ENCODE measurements at places on chromosomes 3 and 15.

- no peak for DNase-seq
These were observed 275.9 kb downstream of the DOCK3 start for GRCh38 chr3:50950591-50950990.

DNA sequence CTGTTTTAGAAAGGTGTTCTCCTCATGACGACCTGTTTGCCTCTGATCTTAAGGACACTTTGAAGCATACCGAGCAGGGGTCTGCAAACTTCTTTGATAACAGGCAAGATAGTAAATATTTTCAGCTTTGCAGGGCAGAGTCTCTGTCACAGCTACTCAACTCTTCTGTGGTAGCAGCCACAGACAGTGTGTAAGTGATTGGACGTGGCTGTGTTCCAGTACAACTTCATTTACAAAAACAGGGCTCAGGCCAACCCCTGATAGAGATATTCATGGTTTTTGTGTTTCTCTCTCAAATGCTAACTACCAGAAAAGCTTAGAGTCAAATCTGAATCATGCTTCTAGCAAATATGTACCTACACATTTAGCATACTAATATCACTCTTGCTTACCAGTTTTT is 51.5 kb downstream of the TGFBR2 start:
- no peak for DNase-seq

- DNase-seq, result no peak
These were observed 24.7 kb upstream of the BSN start for GRCh38 chr3:49529567-49529966.

DNA sequence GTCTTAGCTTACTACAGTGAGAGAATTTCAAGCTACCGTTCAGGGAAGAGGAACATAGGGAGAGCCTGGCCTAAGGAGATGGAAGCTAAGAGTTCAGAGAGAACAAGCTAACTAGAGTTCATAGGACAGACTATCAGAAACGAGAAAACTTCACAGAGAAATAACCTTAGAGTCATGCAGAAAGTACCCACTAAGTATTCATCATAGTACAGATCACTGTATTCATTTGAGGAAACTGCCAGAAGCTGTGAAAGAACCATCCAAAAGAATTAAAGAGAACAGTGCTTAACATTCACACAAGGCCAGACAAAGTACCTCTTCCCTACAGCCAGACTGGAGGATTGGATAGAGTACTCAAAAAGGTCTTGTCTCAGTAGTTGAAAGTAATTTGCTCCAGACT is 15.2 kb upstream of the GBE1 start:
- DNase-seq, result no peak

GRCh38 chr15:29917600-29918597 is 95.6 kb upstream of the TJP1 start:
- no peak for DNase-seq

- DNase-seq, result no peak
These were observed 81.0 kb downstream of the PLXNA1 start for GRCh38 chr3:127063916-127064315.

- no peak for DNase-seq
These were observed 11.2 kb upstream of the CAPN3 start for GRCh38 chr15:42348083-42348482.

GRCh38 chr3:71031181-71031580 is 552.3 kb downstream of the FOXP1 start:
- DNase-seq, result no peak

- no peak for DNase-seq
These were observed 570 bp upstream of the NEDD4 start for GRCh38 chr15:55993804-55994560.

GRCh38 chr3:160402221-160403027 is 3.0 kb downstream of the SMC4 start:
- DNase-seq, result no peak

DNA sequence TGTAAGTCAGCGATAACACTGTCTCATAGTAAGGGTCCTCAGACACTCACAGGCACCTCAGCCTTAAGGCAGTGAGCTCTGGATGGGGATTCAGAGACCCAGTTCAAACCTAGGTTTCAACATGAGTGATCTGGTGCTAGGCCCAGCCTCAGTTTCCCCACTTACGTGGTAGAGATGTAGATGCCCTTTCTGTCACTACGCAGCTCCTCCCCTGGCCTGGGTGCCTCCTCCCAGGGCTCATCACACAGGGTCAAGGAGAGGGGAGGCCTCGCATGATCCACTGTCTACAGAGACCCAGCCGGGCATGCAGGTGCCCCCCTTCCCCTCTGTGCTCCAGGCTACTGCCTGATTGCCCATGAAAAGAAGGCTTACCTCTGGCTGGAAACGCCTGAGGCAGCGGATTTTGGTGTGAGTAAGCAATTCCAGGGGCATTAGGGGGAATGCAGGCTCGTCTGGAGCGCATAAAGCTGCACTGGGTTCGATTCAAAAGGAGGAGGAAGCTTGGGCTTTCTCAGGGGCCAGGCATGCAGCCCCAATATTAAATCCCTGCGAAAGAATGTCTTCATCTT is 69.8 kb upstream of the ANKRD34C start:
- DNase-seq, result no peak

DNA sequence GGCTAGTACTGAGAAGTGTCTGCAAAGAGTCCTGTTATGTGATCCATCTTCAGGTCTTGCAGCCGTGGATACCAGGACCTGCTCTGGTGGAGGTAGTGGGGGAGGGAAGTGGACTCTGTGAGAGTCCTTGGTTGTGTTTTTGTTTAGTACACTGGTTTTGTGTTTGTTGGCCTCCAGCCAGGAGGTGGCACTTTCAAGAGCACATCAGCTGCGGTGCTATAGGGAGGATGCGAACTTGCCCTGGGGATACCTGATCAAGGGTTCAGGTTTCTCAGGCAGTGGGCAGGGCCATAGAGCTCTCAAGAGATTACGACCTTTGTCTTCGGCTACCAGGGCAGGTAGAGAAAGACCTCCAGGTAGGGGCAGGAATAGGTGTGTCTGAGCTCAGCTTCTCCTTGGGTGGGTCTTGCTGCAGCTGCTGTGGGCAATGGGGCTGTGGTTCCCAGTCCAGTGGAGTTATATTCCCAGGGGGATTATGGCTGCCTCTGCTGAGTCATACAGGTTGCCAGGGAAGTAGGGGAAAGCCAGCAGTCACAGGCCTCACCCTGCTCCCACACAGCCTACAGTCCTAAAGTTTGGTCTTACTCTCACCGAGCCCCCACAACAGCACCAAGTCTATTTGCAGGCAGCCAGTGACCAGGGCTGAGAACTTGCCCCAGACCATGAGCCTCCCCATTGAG is 132.8 kb upstream of the NPHP3 start:
- DNase-seq, result no peak
